A549 treated with AZD2906 at 1 μM for 4 hours (cell line): ENCODE measurements at places on chromosomes 3 and 15. TPM values are rescaled to one million over a fixed set of nuclear protein-coding genes. Genes with fewer than 3 reads are reported as not detected.

FBLN2 gene
- 1.7 to 3.0 TPM (median 2.4 TPM) in 5 replicates for total RNA-seq

CHST14 gene
- 12.9 to 20.9 TPM (median 19.1 TPM) in 5 replicates for total RNA-seq

PSMA4 gene
- 344 to 481 TPM (median 370 TPM) in 5 replicates for total RNA-seq

C3orf22 gene
- not detected in 5 replicates for total RNA-seq

STIMATE gene
- 6.0 to 8.4 TPM (median 7.2 TPM) in 5 replicates for total RNA-seq

INSYN1 gene
- total RNA-seq, result 1.9 to 3.2 TPM (median 2.4 TPM) in 5 replicates

CTXND1 gene
- total RNA-seq, result 0.01 TPM in 3 of 5 replicates, not detected in the others

CCRL2 gene
- total RNA-seq, result 0.06 to 0.11 TPM (median 0.07 TPM) in 3 of 5 replicates, not detected in the others

CKMT1B gene
- total RNA-seq, result 2.7 to 4.4 TPM (median 3.4 TPM) in 5 replicates

MORC1 gene
- total RNA-seq, result not detected in 5 replicates

CACNA2D2 gene
- 0.45 to 0.71 TPM (median 0.53 TPM) in 5 replicates for total RNA-seq

FAM98B gene
- total RNA-seq, result 8.3 to 12.0 TPM (median 9.1 TPM) in 5 replicates

LIPC gene
- total RNA-seq, result 0.03 to 0.31 TPM (median 0.14 TPM) in 4 of 5 replicates, not detected in the other

PLOD2 gene
- total RNA-seq, result 68.7 to 112 TPM (median 85.1 TPM) in 5 replicates

IGF2BP2 gene
- total RNA-seq, result 11.6 to 14.4 TPM (median 12.8 TPM) in 5 replicates

UBA7 gene
- 0.18 to 0.66 TPM (median 0.25 TPM) in 5 replicates for total RNA-seq
